NCI-H345 (cell line): ENCODE measurements at places on chromosomes 6 and 20.

DNA sequence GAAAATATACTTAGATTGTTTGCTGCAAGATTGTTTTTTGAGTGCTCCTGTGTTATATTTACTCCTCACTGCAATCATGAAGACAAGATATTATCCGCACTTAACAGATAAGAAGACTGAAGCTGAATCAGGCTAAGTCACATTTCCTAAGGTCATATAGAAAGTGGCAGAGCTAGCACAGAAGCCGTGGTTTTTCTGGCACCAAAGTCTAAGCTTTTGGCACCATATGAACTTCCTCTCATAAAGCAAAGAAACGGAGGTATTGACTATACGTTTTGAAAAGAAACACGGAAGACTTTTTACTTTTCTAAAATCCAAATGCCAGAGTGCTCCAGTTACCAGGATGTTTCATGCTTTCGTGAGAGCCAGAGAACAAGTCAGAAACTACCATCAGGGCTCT, 9.3 kb upstream of the DTD1 start:
- DNase-seq = no peak

DNA sequence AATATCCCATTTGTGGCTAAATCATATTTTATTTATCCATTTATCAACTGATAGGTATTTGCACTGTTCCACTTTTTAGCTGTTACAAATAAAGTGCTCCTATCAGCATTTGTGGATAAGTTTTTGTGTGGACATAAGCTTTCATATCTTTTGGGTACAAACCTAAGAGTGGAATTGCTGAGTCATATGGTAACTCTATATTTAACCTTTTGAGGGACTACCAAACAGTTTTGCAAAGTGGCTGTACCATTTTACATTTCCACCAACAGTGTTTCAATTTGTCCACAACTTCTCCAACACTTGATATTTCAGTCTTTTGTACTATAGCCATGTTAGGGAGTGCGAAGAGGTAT, 23.6 kb upstream of the ECHDC1 start:
- DNase-seq = no peak

GRCh38 chr6:149174962-149175361, 142.6 kb upstream of the TAB2 start:
- no peak for DNase-seq

DNA sequence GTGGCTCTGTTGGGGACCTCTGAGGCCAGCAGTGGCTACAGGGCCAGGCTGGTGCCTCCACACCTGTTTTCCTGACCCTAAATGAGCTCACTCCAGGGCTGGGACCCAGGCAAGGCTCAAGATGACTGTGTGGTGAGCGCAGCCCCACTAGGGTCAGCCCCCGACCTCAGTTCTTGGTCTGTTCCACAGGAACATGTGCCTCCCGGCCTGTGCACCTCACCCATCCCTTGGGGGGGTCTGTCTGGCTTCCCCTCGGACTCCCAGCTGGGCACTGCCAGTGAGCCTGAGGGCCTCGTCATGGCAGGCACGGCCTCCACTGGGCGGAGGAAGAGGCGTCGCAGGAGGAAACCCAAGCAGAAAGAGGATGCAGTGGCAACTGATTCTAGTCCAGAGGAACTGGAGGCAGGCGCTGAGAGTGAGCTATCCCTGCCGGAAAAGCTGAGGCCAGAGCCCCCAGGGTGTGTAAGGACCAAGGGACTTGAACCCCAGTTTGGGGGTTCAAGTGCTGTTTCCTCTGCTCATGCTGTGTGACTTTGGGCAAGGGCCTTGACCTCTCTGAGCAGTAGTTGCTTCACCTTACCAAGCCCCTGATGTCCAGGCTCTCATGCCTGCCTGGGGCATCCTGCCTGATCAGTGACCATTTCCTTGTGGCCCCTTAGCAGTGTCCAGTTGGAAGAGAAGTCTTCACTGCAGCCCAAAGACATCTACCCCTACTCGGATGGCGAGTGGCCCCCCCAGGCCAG, 8.0 kb downstream of the LPIN3 start:
- no peak for DNase-seq

DNA sequence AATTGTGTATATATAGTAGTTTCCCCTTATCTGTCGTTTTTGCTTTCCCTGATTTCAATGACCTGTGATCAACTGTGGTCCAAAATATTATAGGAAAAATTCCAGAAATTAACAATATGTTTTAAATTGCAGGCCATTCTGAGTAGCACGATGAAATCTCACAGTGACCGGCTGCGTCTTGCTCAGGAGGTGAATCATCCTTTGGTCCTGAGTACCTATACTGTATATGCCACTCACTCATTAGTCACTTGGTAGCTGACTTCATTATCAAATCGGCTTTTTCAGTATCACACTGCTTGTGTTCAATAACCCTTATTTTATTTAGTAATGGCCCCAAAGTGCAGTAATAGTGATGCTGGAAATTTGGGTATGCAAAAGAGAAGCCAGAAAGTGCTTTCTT, 728.3 kb upstream of the EYS start:
- no peak for DNase-seq

DNA sequence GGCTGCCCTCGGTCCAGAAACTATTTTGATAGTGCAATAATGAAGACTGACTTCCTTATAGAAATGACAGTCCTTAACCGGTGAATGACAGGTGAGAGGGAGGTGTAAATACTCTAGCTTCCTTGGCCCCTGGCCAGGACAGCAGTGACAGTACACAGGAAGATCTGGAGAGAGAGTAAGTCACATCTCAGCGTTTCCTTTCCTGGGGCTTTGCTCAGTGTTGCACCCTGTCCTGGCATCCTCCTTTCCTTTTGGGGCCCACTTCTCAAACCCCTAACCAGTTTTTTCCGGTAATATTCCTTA, 336.9 kb downstream of the CD83 start:
- peak; percentile 44 for DNase-seq

DNA sequence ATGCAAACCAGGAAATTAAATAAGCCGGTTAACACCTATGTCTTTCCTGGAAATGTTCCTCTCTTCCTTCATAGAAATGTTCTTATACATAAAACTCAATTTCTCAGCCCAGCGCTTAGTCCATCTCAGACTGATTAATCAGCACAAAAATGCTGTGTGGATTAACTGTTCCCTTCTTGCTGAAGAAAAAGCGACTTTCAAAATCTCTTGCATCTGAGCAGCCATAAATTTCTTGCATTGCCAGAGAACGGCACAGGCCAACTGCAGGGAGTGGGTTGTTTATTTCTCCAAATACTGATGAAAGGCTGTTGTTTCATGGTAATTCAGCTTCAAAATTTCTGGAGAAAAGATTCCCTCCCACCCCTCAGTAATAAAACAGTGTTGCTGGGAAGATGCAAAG, 517.6 kb downstream of the BTBD3 start:
- no peak for DNase-seq

GRCh38 chr6:136647363-136647852, 97.2 kb upstream of the MAP7 start:
- DNase-seq = no peak

DNA sequence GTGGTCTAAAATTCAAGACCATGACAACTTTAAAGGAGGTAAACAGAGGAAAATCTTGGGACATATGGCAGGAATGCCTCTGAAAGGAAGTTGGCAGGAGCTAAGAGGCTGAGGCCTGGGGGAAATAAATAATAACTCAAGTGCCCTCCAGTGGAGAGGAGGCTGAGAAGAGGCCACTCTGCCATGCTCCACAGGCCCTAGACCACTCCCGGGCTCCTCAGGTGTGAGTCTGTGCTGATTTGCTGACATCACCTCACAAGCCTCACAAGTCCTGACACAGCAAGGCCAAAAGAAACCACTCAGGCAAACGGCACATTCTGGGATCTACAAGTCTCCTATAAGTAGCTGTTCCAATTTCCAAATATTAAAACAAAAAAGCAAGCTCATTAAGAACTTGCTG, 91.0 kb upstream of the RIPOR2 start:
- DNase-seq = peak; percentile 56

DNA sequence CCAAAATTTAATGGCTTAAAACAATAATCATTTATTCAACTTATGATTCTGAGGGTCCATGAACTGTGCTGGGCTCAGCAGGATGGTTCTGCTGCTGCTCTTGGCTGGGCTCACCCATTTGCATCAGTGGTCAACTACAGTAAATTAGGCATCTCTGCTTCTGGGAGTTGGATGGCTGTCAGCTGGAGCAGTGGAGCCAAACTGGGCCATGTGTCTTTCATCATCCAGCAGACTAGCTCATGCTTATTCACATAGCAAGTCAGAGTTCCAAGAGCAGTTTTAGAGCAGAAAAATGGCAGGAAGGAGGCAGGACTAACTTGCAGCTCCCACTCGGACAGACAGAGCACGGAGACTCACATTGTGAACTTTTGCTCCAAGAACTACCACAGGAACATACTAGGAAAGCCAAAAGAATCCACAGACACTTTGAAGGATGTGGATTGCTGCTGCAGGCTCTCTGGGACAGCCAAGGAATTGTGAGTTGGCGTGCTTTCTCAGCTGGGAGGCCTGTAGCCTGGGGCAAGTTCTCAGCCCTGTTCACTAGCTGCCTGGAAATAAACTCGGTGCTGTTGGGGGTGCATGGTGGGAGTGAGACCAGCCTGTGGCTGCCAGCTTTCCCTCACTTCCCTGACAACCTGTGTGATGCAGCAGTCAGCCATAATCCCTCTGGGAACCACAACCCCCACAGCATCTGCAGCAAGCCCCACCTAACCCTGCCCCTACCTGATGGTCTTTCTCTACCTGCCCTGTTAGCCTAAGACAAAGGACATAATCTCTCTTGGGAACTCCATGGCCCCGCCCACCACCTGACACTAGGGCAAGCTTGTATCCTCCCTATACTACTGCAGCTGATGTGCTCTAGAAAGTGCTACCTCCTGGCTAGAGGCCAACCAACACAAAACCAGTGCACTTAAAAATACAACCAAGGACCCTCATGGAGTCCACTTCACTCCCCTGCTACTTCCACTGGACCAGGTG, 129.0 kb downstream of the JPH2 start:
- peak; percentile 72 for DNase-seq

DNA sequence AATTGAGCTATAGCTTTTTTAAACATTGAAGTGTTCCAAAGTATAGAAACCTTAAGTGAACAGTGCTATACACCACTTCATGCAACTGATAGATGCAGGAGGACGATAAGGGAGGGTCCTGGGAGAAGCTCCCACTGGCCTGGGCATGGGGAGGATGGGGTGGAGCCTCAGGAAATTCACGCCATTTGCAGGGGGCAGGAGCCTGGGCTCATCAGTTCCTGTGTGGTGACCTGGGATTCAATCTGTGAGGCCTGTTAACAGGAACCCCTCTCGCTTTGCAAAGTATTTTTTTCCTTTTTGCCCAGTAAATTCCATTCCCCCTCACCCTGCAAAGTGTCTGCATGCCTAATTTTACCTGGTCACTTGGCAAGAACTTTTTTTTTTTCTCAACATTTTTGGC, 11.0 kb upstream of the ASCC3 start:
- no peak for DNase-seq

DNA sequence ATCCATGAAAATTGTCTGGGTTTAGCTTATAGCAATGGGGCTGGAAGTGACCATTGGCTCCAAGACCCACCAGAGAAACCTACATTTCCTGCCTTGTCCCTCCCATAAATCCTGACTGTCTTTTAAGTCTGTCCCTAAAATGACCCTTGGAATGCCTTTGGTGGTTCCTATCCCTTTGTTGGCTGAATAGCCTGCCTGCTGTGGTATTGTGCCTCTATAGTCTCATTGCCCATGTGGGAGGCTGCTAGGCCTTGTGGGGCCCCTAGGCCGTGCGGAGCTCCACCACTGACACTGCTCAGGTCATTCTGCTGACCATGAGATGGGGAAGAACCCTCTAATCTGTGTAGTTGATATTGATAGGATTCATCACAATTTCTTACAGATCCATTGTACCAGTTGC, 43.3 kb downstream of the SCP2D1 start:
- DNase-seq = no peak

- no peak for DNase-seq
Measured at GRCh38 chr6:140011537-140011936, 637.1 kb upstream of the CITED2 start.

DNA sequence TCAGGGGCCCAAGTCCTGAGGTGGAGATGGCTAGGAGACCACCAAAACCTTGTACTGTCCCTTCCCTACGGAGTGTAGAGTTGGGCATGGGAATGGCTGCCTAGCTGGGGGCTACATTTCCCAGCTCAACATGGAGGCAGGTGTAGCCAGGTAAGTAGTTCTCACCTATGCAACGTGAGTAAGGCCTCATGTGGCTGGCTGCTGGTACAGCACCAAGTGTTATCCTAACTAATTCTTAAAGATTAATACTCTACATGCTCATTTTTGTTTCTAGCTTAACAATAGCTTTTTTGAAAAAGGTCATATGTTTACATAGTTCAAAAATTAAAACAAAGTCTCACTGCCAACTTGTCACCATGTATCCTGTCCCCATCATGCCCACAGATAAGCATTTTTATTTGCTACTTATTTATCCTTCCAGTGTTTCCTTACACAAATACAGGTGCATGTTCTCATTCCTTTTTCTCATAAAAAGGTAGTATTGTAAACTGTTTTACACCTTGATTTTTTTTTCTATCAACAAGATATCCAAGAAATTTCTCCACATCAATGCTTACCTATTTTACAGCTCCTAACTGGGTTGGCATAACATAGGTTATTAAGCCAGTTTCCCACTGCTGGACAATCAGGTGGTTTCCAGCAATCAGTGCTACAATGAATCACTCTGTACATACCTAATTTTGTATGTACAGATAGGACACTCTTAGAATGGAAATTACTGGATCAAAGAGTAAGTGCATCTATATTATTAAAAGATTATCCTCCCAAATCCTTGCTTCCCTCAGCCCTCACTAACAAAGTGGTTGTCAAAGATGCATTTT, 25.5 kb downstream of the ABHD12 start:
- no peak for DNase-seq

DNA sequence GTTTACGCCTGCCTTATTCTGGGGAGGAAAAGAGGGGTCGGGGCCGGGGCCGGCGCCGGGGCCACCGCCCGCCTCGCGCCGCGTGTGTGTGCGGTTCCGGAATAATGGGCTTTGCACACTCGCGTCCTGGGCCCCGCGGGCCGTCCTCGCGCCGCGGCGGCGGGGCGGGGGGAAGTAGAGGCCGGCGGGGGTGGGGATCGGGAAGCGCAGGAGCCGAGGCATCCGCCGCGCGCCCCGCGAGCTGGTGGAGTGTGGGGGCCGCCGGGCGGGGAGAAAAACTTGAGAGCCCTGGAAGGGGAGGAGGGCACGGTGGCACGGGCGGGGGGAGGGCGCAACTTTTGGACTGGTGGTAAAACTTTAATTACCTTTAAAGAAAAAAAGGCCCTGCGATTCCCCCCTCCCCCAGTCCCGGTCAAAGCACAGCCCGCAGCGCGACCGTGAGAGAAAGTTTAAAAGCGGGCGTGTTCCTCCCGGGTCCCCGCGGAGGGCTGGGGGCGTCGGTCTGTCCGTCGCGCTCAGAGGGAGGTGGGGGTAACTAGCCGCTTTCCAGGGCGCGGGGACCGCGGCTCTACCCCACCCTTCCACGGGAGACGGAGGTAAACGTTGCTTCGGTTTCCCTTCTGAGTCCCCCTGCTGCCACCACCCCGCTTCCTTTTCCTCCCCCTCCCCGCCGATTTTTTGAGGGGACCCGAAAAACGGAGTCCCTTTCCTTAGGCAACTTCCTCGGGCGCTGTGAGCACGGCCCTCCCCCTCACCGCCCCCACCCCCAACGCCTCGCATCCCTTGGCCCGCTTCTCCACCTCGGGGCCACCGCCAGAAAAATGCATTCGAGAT, 1.9 kb downstream of the L3MBTL3 start:
- peak; percentile 2 for DNase-seq
